NCI-H2171 treated with DMSO at 0.1 percent for 48 hours (cell line): ENCODE measurements at places on chromosomes 6 and 20.

GRCh38 chr6:87082160-87082721 is 12.7 kb downstream of the CGA start:
- no peak for DNase-seq

GRCh38 chr6:156396791-156397418 is 380.3 kb upstream of the ARID1B start:
- DNase-seq = no peak

- DNase-seq = peak; percentile 70
Observed at GRCh38 chr6:170374571-170375444, 68.2 kb downstream of the FAM120B start.

DNA sequence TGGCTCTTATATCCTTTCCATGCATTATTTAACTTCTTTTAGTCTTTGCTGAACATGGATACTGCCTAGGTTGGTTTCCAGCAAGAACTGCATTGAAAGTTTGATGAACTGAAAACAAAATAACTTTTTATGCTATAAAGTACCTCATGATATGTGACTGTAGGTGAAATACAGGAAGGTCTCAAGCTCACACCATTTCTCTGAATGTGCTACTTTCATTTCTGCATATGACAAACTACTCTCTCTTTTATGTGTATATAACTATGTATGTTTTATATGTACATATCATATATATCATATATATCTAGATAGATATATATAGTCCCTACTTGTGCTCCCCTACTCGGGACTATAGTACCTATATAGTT is 65.9 kb downstream of the AIG1 start:
- no peak for DNase-seq

DNA sequence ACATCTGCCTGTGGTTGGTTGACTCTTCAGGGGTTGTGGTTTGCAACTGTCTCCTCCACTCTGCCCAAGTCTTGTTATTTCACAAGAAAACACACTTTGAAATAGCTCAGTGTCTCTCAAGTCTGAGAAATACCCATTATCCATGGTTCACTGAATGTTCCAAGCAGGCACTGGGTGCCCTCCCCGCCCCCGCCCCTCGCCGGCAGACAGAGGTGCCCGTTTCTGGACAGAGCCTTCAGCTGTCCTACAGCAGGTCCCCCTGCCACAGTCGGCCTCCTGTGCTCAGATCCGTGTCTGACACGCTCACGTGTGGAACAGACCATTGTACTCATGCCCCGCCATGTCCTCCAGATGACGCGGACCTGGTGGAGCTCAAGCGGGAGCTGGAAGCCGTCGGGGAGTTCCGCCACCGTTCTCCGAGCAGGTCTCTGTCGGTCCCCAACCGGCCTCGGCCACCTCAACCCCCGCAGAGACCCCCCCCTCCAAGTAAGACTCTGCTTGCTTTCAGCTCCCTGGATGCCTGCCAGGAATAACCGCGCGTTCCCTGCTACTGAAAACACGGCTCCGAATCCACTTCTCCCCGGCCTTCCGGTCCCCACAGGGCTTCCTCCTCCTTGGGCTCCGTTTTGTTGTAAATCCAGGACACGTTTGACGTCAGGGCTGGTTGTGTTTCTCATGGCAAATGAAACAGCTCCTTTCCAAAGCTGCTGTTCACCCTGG is 81.4 kb downstream of the SERAC1 start:
- DNase-seq = no peak

DNA sequence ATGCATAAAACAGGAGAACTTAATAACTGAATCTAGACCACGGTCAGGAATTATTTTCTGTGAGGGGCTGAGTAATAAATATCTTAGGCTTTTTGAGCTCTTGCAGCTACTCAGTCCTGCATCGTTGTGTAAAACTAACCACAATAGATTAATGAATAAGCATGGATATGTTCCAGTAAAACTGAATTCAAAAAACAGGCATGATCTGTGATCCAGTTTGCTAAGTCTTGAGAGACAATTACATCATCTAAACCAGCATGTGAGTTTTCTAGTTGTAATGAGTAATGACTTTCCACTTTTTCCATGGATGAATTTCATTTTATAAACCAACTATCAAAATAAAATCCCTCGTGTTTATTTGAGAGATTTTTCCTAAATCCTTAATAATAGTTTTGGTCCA is 336.8 kb downstream of the RFPL4B start:
- no peak for DNase-seq

DNA sequence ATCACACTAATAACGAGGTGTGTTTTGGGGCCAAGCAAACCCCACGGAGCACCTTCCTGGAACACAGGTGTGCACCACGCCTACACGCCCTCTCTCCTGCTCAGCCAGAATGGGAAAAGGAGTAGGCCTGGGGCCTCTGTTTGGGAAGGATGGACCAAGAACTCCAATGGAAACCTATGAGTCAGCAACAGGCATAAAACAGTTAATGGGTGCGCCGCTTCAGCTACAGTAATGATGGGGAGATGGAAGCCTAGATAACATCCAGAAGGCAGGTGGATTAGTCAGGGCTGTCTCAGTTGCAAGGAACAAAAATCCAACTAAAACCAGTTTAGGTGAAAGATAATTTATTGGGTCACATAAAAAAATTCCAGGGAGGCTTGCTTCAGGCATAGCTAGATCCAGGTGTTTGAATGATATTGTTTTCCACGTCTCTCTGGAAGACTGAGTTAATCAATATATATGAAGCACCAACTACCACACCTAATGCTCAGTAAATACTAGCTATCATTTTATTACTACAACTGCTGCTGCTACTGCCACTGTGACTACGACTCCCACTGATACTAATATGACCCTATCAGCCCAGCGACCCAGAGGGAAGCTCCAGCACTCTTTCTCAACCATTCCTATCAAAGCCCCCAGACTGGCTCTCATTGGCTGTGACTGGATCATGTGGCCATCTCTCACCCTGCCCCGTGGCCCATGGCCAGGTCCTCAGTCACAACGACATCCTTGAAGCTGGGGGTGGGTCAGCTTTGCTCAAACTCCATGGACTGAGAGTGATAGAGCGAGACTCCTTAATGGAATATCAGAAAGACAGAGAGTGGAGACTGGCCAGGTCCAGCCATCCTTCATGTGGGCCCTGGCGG is 155.2 kb upstream of the PTPN1 start:
- DNase-seq = no peak

DNA sequence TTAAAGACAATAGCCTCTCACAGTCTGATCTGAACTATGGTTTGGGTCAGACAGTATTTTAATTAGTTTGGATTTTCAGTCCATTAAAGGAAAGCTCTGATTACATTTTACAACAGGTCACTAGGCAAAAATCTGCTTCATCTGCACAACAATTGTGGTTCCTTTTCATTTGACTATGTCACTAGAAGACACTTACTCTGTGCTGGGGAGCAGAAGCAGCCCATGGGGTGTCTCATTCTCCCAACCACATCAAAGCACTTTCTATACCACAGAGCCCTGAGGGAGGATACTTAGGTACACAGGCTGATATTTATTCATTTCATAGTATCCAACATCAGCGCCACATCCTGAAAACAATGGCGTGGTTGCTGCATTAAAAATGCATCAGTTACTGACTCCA is 36.6 kb upstream of the HDAC2 start:
- no peak for DNase-seq

DNA sequence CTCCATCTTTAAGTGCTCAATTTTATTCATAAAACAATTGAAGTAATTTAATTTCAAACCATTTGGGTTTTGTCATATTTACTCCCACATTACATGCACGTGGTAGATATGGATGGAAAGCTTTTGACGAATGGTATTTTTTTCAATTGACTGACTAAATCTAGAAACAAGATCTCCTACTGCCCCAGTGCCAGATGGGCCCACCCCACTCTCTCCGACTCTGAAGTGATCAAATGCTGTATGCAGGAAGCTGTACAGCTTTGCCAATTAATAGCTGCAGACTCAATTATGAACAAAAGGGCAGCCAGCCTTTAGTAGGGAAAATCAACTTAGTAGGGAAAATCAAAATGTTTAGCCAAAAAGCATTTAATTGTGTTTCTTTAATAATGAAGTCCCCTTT is 46.2 kb downstream of the PACRG start:
- peak; percentile 90 for DNase-seq

DNA sequence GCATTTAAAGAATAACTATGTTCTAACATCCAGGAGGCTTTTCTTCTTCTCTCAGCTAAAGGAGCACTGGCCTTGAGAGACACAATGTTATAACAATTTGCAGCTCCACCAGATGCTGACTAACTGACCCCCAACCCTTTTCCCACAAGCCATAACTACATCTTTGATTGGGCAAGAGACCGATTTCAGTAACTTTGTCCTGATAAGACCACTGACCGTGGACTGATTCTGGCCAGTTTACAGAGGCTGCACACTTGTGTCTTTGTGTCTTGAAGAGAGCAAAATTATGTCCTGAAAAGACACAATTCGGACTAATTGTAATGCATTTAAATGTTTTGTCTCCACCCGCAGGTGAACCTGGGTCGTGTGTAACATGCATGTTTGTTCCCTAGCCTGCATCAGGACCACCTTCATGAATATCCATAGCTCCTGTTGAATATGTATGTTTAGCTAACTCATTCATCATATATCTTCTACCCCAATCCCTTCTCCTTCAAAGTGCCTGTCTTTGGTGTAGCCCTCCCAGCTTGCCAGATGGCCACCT is 22.3 kb downstream of the ABRACL start:
- no peak for DNase-seq

GRCh38 chr20:23079016-23079351 is 7.1 kb downstream of the CD93 start:
- no peak for DNase-seq

DNA sequence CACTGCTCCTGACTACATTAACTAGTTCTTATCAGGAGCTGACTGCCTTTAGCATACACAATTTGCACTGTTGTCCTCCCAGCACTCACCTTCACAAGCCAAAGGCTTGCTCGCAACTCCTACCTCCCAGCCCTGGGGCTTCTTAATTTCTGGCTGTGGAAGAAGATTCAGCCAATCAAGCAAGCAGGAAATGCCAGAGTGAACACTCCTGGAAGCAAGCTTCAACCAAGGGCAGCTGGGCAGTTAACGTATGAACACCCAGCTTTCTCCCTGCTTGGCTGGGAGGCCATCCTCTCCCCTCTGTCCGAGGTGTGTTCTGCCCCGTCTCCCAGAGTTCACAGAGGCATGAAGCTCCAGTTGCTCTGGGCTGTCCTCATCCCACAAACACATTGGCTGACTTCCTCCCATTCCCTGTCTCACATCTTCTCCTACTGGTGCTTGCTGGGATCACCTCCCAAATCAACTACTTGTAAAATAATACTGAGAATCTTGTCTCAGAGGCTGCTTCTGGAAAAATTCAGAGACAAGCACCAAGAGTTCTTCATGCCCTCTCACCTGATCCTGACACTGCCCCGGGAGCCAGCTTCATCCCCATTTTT is 15.3 kb upstream of the SRSF6 start:
- DNase-seq = no peak

GRCh38 chr20:373171-373890 is 7.2 kb upstream of the TRIB3 start:
- no peak for DNase-seq

DNA sequence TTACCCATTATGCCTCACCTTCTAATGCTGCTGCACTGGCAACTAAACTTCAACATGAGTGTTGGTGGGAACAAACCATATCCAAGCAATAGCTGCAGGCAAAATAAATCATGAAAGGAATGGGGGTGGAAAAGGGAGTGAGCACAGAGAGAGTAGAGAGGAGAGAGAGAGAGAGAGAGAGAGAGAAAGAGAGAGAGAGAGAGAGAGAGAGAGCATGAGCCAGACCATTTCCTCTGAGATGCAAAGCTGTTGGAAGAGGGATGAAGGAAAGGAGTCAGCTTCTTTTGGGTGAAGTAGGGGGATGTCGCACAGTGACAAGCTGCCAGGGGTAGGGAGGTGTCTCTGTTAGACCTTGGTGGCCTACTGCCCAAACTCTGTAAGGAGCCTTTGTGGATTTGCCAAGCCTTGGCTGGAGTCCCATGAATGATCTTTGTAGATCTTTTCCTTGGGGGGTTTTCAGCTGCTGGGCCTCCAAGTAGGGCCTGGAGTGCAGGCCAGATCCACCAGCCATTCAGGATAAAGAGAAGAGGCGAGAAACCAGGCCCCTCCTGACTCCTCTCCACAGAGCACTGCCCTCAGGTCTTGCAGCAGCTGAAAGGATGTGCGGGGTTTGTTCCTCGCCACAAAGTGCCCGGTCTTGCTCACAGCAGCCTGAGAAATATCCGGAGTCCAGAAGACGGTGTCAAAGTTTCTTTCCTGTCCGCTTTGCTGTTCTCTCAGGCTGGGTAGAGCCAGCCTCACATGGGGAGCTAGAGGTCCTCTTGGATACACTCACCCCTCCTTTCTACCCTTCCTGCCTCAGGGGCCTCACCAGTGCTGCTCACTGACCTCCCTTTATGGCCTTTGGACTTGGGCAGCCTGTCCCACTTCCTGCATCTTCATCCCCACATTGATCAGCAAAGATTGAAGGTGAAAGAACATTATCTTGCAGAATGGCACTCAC is 17.8 kb downstream of the BTBD3 start:
- no peak for DNase-seq

- no peak for DNase-seq
Observed at GRCh38 chr20:58514321-58515232, 622 bp downstream of the APCDD1L start.

- DNase-seq = no peak
Observed at GRCh38 chr6:153138930-153139329, 7.8 kb upstream of the RGS17 start.

DNA sequence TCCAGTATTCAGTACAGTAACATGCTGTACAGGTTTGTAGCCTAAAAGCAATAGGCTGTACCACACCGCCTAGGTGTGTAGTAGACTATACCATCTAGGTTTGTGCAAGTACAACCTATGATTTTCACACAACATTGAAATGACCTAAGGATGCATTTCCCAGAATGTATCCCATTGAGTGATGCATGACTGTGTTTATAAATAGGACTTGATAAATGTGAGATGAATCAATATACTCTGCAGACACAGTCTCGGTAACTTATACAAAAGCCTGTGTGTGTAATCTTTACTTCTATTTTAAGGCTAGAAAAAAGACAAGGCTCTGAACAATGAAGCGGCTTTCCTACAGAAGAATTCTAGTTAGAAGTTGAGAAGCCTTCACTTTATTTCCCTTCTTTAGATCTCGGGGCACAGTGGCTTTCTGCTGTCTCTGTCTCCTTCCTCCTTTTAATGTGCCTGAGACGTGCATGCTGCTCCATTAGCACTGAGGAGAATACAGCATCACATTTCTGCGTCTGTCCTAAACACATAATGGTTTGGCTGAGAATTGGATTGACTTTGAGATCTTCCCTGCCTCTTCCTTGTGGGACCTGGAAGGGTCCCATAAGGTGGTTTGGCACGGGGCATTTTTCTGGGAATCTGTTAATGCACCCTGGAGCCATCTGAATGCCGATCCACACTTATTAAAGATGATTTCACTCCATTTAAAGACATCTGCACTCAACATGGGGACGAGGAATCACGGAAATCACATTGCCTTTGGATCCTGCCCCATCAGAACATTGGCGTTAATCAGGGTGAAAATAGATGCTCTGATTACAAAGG is 112.5 kb downstream of the SCML4 start:
- no peak for DNase-seq

DNA sequence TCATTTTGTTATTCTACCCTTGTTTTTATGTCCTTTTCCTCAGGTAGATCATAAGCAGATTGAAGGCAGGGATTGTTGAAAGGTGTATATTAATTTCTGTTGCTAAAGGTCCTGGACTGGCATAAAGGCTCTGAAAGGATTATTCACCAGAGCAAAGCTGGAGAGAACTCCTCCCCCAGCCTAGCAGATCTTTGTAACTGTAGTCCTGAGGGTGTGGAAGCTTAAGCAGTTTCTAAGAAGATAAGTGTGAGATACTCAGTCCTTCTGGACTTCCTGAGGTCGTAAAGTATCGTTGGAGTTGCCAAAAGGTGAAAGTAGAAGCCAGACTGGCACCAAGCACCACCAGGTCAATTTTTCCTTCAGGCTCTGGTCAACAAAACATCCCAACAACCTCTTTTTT is 24.2 kb downstream of the CGA start:
- no peak for DNase-seq
